ENCODE measurements at places on chromosomes 12 and 14.

DNA sequence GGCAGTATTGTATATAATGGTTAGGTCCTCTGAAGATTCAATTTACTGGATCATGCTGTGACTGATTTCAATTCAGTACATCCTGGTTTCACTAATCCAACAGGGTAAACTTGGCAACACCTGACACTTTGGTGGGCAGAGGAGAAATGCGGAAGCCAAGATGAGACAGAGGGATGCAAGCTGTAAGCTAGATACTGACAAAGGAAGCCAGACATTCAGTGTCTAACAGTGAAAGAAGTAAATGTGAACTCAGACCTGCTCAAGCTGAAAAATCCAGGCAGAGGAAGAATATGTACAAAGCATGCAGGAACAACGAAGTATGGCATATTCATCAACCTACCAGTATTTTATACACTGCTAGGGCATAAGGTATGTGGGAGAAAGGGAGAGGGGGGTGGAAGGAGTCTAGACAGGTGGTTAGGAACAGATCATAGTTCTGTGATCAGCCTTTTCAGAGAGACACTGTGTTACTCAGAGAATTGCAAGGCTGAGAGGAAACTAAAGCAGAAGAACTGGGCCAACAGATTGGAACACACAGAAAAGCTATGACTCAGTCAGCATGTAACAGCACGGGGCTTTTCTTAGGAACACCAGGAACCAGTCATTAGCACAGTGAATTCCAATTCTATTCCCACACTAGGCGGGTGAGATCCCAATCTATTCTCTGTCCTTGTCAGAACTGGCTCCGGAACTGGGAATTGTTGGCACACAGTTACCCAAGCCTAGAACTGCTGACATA lies 40.3 kb downstream of the NELL2 start:
- DNase-seq: no peak

GRCh38 chr14:99732436-99733210 lies 48.5 kb downstream of the CYP46A1 start:
- DNase-seq: no peak

GRCh38 chr12:99261256-99261655 lies 386.3 kb upstream of the GARIN6 start:
- no peak for DNase-seq

DNA sequence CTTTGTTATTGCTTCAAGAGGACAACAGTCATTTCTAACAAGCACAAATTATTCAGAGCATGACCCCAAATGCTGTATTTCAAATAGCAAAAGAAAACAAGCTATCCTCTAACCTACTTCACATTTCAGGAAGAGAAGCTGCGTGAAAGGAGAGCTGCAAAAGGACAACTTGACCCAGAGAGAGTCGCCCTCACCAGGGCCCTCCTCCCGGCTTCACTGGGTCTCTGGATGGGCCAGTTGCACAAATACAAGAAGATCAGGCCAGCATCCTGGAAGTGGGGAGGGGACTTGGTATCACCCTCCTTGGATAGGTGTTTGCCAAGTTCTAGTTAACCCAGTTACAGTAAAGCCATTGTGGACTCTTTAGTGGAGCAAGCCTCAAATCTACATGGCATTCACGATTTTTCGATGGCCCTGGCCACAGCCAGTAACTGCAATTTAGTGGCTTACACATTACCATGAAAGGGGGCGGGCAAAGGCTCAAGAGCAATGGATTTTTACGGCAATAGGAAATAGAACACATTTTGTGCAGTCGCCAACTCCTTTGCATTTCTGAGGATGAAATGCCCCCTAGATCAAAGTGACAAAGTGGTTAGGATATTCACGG lies 166.9 kb upstream of the DIO2 start:
- no peak for DNase-seq

DNA sequence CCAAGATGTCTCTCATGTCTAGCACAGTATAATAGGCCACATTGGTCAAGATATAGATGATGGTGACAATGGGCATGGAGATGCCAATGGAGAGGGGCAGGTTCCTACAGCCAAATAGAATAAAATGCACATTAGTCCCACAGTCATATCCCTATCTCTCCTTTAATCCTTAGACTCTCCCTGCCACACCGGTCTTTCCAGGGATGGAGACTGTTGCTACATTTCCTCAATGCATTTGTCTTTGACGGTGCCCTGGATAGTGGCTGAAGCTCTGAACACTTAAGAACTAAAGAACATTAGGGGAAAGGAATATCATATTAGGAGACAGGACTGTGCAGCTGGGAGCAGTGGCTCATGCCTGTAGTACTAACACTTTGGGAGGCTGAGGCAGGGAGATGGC lies 9.7 kb downstream of the OXA1L start:
- DNase-seq: no peak

- DNase-seq: no peak
Measured at GRCh38 chr14:68784226-68784910, 8.5 kb downstream of the ZFP36L1 start.

DNA sequence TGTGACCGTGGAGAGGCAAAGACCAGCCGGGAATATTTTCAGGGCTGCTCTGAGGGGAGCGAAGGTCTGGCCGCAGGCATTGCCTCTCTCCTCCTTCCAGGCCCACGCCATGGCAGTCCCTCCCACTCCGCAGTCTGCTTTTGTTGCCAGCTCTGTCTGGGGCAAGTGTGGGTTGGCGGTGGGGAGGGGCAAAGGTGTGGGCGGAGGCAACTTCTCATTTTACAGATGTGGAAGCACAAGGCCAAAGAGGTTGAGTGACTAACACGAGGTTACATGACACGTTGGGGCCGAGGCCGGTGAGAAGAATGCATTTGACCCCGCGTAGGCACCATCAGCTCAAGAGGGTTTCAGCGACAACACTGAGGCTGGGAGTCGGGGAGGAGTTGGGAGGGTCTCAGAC lies 6.1 kb upstream of the FAIM2 start:
- peak; percentile 29 for DNase-seq

DNA sequence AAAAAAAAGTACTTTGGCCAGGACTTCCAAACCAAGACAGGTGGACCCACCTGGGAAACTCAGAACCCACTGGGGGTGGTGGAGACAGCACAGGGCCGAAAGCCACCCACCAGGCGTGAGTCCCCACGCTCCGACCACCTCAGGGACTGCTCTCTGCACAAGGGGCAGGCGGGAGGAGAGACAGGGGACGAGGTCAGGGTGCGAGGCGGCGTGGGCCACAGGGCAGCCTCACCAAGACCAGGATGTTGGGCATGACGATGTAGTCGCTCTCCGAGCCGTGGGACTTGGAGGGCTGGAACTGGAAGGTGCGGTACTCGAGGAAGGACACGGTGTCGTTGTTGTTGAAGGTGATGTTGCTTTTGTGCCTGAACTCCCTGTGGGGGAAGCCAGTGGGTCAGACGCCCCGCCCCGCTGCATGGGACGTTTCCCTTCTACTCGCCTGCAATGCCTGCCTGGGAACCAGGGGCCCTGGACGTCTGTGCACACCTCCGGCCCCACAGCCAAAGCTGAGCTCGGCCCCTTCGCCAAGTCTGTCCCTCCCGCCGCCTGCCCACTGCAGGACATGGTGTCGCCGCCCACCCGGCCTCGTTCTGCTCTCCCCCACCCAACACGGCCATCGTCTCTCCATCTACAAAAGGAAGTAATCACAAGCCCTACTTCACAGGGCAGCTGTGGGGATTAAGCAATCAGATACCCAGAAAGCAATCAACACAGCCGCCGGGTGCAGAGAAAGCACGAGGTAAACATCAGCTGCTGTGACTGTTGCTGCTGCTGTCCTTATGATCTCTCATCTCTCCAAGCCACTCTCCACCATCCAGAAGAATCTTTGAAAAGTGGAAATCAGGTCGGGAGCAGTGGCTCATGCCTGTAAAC lies 48.7 kb downstream of the SCARB1 start:
- no peak for DNase-seq

DNA sequence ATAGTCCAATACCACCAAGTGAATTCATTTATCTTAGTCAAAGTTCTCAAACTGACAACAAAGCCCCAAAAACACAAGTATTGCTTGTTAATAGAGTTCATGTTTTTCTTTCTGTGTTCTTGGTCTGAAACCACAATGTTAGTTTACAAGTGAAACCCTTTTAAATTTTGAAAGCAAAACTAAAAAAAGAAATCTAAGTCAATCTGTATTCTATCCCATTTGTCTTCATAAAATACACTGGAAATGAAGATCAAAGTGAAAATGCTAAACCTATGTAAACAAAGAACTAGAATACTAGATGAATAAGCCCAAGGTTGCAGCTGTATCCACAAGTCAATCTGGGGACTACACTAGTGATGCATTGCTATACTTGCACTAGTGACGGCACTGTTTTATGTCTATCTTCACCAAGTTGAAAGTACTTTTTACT lies 10.4 kb downstream of the MAP4K5 start:
- DNase-seq: no peak

DNA sequence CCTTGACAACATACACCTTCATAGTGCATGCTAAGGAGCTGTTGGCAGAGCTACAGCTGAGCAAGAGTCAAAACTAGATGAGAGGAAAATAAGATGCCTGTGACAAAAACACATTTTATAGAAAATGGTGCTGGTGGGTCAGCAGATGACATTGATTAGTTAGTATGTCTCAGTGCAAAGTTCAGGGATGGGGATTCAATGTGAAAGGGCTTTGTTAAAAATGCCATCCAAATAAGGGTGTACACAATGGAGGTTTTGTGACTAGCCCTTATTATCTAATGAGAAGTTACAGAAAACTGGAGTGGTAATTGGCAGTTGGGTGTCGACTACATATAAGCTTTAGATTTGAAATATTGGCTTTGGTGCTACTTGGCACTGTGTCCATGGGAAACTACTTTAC lies 169.0 kb downstream of the MON2 start:
- no peak for DNase-seq

DNA sequence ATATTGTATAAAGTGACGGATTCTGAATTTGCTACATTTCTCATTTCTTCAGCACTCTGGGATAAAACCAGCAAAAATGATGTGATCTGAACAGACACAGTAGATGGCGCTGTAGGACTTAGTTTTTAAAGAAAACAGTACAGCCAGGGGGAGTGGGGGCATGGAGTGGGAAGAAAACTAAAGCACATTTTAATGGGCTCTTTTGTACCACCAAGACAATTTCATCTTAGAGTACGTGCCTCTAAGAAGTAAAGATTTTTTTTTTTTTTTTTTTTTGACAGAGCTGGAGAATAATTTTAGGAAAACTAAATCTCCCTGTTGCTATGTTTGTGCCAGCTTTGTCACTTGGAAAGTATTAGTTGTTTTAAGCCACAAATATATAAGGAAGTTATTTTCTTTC lies 124.4 kb downstream of the RAD51B start:
- DNase-seq: peak; percentile 91

DNA sequence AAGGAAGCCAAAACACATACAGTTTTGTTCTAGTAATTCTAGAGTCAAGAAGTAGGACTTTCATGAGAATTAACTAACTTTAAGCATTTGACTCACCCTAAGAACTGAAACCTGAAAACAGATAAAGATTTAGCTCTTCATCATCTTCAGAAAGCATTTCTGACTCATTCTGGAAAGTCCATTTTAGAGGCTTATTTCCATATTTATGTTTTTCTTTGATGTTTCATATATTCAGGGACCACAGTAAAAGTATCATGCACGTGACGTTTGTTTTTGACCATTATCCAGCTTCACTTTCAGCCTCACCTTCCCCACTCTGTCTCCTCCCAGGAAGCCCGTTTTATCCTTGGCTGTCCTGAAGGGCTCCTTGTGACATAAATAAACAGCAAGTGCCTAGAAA lies 79.2 kb downstream of the MDGA2 start:
- DNase-seq: no peak
